Endothelial cell (in vitro differentiated cells): ENCODE measurements at places on chromosomes 5 and 9.

GRCh38 chr9:32486839-32487562 lies 39.0 kb downstream of the RIGI start:
- DNase-seq = no peak

GRCh38 chr5:594226-594860 lies 17.8 kb upstream of the CEP72 start:
- no peak for DNase-seq

GRCh38 chr9:128034821-128035652 lies 32.1 kb downstream of the NAIF1 start:
- peak; percentile 73 for DNase-seq

DNA sequence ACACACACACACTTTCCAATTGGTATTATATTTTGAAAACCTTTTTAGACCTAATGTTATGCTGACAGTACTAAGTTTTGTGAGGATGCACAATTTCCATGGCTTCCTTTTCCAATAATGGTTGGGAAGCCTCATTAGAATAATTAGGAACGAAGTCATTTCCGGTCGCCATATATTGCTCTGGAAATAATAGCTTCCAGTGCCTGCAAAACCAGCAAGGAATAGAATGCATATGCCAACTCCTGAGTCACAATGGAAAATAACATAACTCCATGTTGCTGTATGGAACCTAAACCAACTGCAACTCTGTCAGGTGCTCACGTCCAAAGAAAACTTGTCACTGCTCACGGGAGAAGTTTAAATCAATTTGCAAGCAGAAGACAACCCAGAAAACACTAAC lies 222.0 kb downstream of the EBF1 start:
- no peak for DNase-seq

DNA sequence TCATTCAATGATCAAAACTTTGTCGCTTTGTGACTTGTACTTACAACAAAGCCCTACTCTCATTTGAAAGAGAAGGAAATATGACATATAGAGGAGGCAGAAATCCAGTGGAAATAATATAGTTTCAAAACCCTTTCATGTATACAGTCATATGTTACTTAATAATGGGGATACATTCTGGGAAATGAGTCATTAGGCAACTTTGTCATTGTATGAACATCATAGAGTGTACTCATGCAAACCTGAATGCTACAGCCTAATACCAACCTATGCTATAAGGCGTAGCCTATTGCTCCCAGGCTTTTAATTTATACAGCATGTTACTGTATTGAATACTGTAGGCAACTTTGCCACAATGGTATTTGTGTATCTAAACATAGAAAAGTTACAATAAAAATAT lies 69.0 kb upstream of the SMC2 start:
- DNase-seq = no peak

GRCh38 chr5:56457887-56458812 lies 225.0 kb upstream of the ANKRD55 start:
- no peak for DNase-seq

DNA sequence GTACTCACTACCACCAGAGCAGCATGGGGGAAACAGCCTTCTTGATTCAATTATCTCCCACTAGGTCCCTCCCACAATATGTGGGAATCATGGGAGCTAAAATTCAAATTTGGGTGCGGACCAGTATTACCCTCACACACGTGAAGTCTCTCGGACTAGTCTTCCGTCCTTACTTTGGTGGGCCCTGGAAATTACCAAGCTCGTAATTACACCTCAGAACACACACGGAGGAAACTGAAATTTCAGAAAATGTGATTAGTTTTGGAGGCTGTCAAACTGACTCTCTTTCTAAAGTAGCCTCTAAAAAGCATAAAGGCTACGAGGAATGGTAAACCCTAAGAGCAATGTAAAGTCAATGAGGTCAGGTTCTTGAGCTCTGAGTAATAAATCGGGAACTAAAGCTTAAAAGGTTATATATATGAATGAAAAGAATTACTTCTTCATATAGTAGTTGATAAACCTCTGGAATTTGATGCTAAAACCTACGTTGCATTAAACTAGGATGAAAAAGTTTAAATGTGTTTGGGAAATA lies 842 bp upstream of the FEM1C start:
- DNase-seq = no peak

- DNase-seq = no peak
Observed at GRCh38 chr5:115661101-115661500, 35.3 kb upstream of the TMED7 start.

- no peak for DNase-seq
Observed at GRCh38 chr5:103513701-103514100, 48.9 kb downstream of the NUDT12 start.

DNA sequence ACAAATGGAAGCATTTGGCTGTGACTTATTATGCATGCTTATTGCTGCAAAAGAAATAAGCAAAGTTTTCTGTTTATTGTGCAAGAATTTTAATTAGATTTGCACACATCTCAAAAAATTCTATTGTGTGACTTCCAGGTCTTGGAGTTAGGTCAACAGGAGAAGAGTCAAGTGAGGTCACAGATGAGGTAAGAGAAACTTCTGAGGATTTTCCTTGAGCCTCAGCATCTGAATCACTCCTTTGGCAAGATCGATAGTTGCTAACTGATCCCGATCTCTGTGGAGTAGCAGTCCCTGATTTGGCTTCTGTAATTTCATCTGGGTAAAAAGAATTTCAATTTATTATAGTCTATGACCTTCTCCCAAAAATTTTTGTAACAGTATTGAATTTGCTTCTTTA lies 6.9 kb upstream of the TTC33 start:
- DNase-seq = no peak

GRCh38 chr9:134968011-134968822 lies 50.5 kb upstream of the FCN1 start:
- no peak for DNase-seq
